ENCODE measurements at places on chromosomes 4 and X.
A peak's percentile ranks its signal among the peaks of the same experiment; 100 is the strongest.

GRCh38 chrX:129724754-129725153, 14.0 kb upstream of the XPNPEP2 start:
- no peak for DNase-seq

DNA sequence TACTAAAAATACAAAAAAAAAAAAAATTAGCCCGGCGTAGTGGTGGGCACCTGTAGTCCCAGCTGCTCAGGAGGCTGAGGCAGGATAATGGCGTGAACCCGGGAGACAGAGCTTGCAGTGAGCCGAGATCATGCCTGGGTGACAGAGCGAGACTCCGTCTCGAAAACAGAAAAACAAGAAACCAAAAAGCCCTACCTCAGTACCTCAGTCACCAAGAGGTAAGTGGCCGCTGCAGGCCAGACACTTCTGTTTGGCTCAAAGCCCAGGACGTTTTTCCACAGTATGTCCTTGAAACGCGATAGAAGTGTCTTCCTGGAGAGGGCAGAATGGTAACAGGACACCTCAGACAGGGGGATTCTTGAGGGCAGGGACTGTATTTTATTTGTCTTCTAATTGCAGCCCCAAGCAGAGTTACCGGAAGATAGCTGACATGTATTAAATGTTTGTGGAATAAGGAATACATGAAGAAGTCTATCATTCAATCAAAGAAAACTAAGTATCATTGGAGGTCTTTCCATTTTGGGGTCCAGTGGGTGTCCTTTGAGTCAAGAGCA, 63.6 kb downstream of the CLNK start:
- DNase-seq: no peak

- DNase-seq: no peak
Observed at GRCh38 chrX:119708936-119709335, 16.0 kb upstream of the SEPTIN6 start.

DNA sequence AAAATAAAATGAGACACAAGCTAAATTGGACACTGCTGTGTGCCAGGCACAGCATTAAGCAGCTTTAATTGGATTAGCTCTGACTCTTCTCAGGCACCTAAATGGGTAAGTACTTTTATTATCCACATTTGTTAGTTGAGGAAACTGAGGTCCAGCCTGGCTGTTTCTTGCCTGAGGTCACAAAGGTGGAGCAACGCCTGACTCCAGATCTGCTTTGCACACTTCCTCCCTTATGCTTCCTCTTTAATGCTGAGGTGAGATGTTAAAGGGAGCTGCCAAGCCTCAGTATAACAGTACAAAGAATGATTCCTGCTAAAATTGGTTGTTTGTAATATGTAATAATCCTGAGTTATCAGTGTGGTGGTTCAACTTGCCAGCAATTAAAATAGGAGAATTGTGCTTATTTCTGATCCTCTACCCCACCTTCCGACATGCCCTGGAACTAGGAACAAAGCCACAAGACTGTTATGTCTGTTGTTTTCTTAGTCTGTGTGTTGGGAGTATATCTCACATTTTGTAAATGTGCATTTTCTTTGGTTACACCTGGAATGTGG, 74.4 kb downstream of the AFF1 start:
- DNase-seq: no peak

DNA sequence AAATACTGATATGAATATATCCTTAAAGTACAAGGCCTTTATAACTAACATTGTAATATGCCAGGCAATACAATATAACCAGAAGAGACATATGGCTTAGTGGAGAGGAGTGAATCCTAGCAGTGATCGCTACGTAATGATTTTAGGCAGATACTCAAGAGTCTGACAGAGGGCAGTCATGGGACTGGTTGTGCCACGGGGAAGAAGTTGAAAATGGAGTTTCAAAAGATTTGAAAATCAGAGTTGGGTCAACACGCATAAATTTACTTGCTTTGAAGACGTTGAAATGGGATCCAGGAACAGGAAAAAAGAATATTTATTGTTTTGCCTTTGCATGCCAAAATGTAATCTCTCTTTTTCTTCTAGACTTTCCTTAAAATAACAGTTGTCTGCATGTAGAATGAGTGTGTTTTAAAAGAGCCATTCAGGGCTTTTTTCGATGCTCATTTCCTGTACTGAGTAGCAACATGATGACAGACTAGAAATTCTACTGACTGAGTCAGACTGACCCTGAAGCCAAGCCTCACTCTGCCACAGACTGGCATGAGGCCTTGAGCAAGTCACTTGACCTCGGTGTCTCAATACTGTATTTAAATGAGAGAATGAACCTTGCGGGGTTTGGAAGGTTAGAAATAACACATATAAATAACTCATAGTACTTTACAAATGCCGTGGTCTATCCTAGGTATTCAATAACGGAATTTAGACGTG, 8.1 kb upstream of the SMS start:
- DNase-seq: no peak

GRCh38 chr4:126242679-126243390, 928.1 kb downstream of the FAT4 start:
- DNase-seq: peak; percentile 5

DNA sequence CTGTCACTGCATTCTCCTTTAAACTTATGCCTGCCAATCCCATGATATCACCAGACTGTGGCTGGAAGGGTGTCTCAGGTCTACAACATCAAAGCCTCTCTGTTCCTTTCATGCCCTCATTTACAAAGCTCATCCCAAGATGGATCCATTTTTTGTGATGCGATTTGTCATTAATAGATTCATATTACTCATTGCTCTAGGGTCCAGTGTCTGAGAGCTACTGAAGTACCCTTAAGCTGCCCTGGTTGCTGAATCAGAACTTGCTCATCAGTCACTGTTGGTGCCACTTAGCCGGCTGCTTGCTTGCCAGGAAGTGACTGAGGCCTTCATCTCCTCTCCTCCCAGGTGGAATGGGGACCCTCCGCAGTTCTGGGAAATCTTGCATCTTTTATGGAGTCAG, 395.5 kb upstream of the BOD1L1 start:
- DNase-seq: no peak

- DNase-seq: no peak
Observed at GRCh38 chr4:125020089-125021034, 294.4 kb upstream of the FAT4 start.

DNA sequence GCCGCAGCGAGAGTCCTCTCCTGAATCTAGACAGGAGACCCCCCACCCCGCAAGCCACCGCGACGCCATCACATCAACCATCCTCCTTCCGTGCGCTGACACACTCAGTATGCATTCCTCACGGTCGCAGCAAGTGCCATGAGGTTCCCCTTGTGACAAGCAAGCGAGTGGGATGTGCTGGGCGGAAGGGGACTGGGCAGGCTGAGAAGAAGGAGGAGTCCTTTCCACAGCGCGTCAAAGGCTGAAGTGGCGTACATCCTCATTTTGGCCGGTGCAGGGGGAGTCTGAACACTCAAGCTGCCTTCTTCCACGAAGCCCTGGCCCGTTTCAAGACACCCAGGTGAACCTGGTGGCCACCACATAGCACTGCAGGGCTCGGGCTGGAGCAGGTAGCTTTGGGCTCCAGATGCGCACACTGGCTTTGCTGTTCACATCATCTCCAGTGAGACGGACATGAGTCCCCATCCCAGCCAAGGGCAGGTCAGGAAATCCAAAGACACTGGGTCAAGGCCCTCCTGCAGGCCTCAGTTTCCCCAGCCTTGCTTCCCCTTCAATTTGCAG, 30.4 kb downstream of the CCNQ start:
- DNase-seq: no peak

DNA sequence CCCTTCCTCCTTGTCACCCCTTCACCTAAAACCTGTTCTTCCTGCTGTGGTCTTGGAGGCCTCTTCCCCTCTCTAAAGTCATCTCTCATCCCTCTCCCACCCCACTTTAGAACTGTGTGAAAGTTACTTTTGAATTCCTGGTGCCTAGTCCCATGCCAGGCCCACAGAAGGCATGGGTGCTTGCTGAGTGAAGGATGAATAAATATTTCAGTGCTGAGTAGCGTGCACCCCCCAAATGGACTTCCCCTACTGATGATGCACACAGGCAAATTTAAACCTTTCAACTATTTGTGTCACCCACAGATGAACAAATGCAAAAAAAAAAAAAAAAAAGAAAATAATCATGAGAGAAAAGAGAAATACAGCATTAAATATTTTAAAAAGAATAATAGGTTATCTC, 19.8 kb downstream of the PSMD10 start:
- no peak for DNase-seq

- no peak for DNase-seq
Observed at GRCh38 chr4:67130411-67130810, 414.9 kb downstream of the CENPC start.

- DNase-seq: no peak
Observed at GRCh38 chr4:3407930-3408792, 33.6 kb upstream of the HGFAC start.

GRCh38 chrX:148905400-148905799, 405.0 kb downstream of the AFF2 start:
- DNase-seq: peak; percentile 42

- no peak for DNase-seq
Observed at GRCh38 chrX:78074088-78074487, 30.0 kb upstream of the PGK1 start.

GRCh38 chr4:3826247-3827172, 60.3 kb downstream of the ADRA2C start:
- no peak for DNase-seq

DNA sequence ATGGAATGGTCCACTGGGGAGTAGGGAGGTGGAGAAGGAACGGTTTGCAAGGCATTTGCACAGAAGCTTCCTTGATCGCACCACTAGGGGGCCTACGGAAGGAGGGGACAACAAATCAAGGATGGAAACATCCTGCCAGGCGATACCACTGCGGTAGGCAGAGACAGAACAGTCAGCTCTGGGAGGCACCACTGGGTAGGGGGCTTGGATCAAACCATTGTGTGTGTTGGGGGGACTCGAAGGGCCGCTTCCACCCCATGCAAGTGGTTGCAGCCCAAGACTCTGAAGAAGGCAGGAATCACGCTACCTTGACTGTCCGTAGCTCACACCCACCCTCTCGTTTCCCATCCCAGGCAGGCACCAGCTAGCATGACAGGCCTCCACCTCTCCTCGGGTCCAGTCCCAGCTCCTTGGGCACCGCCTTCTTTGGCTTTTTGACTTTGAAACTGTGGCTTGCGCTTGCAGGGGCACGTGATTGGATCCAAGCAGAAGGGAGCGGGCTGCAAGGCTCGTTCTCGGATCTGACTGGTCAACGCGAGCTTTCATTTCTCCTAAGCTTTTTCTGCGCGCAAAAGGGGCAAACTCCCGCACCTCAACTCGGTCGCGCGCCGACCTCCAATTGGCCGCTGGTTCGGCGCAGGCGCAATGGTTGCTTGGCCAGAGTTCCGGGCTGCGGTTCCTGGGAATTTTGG, 28.4 kb downstream of the GAGE1 start:
- peak; percentile 7 for DNase-seq

- no peak for DNase-seq
Observed at GRCh38 chr4:122665161-122665929, 44.5 kb upstream of the IL21 start.

- no peak for DNase-seq
Observed at GRCh38 chrX:53511322-53511721, 77.2 kb upstream of the HSD17B10 start.

GRCh38 chr4:70863099-70863790, 23.6 kb upstream of the GRSF1 start:
- no peak for DNase-seq

- no peak for DNase-seq
Observed at GRCh38 chrX:155259752-155260151, 4.5 kb downstream of the RAB39B start.

DNA sequence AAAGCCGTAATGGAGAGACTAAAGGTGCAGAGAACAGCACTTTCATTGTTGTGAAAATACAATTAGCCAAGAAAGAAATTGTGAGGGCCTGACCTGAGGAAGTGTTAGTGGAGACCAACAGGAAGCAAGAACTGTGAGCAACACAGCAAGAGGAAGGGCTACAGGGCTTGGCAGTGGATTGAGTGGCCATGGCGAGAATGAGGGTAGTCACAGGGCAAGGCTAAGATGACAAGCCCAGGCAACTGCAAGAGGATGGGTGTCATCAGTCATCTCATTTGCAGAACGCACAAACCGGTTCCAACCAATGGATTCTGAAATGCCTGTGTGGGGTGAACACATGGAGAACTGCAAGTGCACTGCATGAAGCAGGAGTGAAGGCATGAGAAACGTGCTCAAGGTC, 3.6 kb downstream of the SLC10A6 start:
- no peak for DNase-seq

DNA sequence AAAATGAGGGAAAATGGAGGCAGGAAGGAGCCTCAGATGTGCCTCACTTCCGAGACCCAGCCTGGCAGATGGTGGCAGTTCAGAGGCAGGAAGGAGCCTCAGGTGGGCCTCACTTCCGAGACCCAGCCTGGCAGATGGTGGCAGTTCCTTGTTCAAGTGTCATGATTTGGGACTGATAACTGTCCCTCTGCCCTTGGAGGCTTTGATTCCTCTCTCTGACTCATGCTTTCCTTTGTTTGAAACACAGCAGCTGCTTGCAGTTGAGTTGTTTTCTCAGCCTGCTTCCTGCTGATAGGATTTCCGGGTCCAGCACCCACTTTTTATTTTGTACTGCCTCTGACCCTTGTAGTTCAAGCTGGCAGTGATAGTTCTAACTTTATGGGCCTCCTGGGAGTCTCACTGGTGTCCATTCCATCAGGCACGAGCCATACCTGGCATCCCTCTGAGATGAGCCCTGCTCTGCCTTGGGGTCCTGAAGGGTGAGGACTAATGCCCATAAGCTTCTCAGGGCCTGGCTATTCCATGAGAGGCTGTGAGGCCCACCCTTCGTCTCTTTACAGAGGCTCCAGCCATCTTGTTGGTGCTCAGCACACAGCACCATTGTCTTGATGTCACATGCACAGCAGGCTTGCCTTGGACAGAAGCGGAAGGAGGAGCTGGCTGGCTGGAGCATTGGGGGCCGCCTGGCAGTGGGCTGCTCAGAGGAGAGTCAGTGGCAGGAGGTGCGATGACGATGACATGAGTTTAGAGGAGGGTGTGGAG, 13.0 kb downstream of the RGS12 start:
- DNase-seq: peak; percentile 45

DNA sequence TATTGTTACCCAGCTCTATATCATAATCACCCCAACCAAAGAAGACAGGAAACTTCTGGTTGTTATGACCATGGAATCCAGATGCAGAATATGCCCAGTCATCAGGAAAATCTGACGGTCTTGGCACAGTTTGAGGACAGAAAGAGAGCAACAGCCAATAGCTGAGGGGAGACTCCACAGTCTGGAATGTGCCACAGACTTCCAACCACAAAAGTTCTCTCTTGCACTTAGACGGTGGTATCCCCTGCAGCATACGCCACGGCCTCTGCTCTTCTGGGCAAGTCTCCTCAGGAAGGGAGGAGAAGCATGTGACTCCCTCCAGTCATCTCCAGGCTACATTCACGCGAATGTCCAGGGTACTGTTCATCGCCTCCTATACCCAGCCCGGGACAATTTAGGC, 18.4 kb downstream of the ZNF827 start:
- DNase-seq: no peak

Data from neural progenitor cell (in vitro differentiated cells).